ENCODE measurements at places on chromosomes 4 and X. TPM values are rescaled to one million over a fixed set of nuclear protein-coding genes. Genes with fewer than 3 reads are reported as not detected.

DNA sequence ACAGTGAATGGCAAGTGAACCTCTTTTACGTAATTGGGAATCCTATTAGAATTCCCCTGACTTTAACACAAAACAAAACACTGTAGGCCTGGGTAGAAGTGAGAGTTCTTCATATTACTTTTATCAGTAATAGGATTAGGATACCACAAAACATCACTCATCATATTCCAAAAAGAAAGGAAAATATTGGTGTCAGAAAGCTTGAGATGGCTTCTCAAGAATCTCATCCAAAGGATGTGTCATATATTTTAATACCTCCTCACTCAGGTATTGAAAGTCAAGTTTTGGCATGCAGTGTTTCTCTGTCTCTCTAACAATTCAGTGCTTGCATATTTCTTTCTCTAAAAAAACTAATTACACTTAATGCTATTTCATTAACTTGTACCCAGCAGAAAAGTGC lies 173.2 kb downstream of the PDGFC start:
- no peak overlapping the region for H3K4me3 ChIP-seq
- no peak overlapping the region for H3K27ac ChIP-seq
- H3K27me3 ChIP-seq: no peaks in the 10 kb centered on the region
- H3K4me1 ChIP-seq: no peaks in the 10 kb centered on the region

- peaks cover 34% of the 10 kb centered on the region for H3K4me1 ChIP-seq
- H3K4me3 ChIP-seq: no peak overlapping the region
- DNase-seq: peak; percentile 9
- no peaks in the 10 kb centered on the region for H3K27me3 ChIP-seq
Measured at GRCh38 chr4:101201421-101201820, 145.9 kb downstream of the PPP3CA start.

Gene PRDM5
- total RNA-seq: 19.3 TPM

- no peaks in the 10 kb centered on the region for H3K36me3 ChIP-seq
- no peaks in the 10 kb centered on the region for H3K27me3 ChIP-seq
- H3K4me1 ChIP-seq: no peaks in the 10 kb centered on the region
Measured at GRCh38 chr4:126533146-126533805, 1099.5 kb upstream of the INTU start.

GRCh38 chr4:116668190-116668589 lies 417.2 kb downstream of the TRAM1L1 start:
- no peak for DNase-seq
- no peaks in the 10 kb centered on the region for H3K36me3 ChIP-seq
- no peaks in the 10 kb centered on the region for H3K27me3 ChIP-seq
- H3K4me1 ChIP-seq: no peaks in the 10 kb centered on the region
- H3K27ac ChIP-seq: no peak overlapping the region

GRCh38 chr4:176308441-176308840 lies 11.3 kb upstream of the SPCS3 start:
- H3K27ac ChIP-seq: no peak overlapping the region
- H3K4me3 ChIP-seq: no peak overlapping the region
- H3K36me3 ChIP-seq: no peaks in the 10 kb centered on the region
- no peaks in the 10 kb centered on the region for H3K4me1 ChIP-seq

Gene CCDC110
- 0.42 TPM for total RNA-seq

Gene S100G
- not detected for total RNA-seq

DNA sequence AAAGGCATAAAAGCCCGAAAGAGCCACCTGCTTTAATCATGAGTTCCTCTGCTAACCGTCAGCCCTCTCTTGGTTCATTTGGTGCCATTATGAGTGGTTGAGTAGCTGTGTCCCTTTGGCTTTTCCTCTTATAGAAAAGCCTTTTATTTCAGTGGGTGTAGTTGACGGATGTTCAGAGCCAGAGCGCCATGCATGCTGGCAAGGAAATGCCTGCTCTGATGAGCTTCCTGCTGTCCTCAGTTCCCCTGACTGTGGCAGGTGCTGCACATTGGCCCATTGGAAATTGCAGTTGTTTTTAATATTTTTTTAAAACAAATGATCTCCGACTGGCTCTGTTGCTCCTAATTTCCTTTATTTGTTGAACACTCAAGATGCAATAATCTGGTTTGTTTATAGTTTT lies 77.3 kb upstream of the LIMCH1 start:
- H3K4me1 ChIP-seq: no peaks in the 10 kb centered on the region
- H3K27me3 ChIP-seq: peaks cover 4% of the 10 kb centered on the region
- DNase-seq: no peak
- no peak overlapping the region for H3K4me3 ChIP-seq
- no peaks in the 10 kb centered on the region for H3K36me3 ChIP-seq
- no peak overlapping the region for H3K27ac ChIP-seq

- DNase-seq: no peak
- no peaks in the 10 kb centered on the region for H3K4me1 ChIP-seq
- peaks cover 4% of the 10 kb centered on the region for H3K36me3 ChIP-seq
Measured at GRCh38 chr4:5804656-5805055, 88.2 kb downstream of the CRMP1 start.

Gene REELD1
- not detected for total RNA-seq

- no peaks in the 10 kb centered on the region for H3K36me3 ChIP-seq
- H3K4me3 ChIP-seq: no peak overlapping the region
- DNase-seq: peak; percentile 72
- H3K27me3 ChIP-seq: no peaks in the 10 kb centered on the region
- no peak overlapping the region for H3K27ac ChIP-seq
Measured at GRCh38 chrX:41808047-41808446, 84.1 kb downstream of the GPR82 start.

- H3K4me3 ChIP-seq: no peak overlapping the region
- DNase-seq: no peak
- H3K36me3 ChIP-seq: no peaks in the 10 kb centered on the region
- H3K4me1 ChIP-seq: no peaks in the 10 kb centered on the region
- H3K27me3 ChIP-seq: no peaks in the 10 kb centered on the region
Measured at GRCh38 chrX:50536955-50537354, 66.3 kb upstream of the DGKK start.

DNA sequence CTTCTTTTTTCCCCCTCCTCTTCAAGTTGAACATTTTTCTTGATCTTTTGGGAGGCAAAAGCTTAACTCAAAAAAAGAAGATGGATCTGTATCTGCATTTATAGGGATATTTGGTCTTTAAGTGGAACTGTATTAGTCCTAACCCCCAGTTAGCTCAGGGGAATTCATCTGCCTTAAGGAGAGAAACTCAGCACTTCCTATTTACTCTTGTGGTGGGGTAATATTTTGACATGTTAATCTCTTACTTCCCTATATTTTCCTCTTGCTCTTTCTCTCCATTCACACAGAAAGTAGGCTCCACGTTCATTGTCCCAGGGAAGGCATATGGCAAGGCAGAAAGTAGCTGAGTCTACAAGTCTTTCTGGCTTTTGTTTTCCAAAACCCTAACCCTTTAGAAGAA lies 5.3 kb downstream of the LRRC66 start:
- H3K27ac ChIP-seq: no peak overlapping the region
- no peaks in the 10 kb centered on the region for H3K4me1 ChIP-seq
- no peak for DNase-seq
- H3K4me3 ChIP-seq: no peak overlapping the region

Gene ADGRA3
- total RNA-seq: 32.2 TPM

Gene OPRPN
- total RNA-seq: not detected

- no peak for DNase-seq
- H3K36me3 ChIP-seq: no peaks in the 10 kb centered on the region
- H3K4me1 ChIP-seq: peaks cover 21% of the 10 kb centered on the region
Measured at GRCh38 chr4:22488106-22488505, 27.8 kb downstream of the ADGRA3 start.

Gene FGA
- total RNA-seq: not detected

DNA sequence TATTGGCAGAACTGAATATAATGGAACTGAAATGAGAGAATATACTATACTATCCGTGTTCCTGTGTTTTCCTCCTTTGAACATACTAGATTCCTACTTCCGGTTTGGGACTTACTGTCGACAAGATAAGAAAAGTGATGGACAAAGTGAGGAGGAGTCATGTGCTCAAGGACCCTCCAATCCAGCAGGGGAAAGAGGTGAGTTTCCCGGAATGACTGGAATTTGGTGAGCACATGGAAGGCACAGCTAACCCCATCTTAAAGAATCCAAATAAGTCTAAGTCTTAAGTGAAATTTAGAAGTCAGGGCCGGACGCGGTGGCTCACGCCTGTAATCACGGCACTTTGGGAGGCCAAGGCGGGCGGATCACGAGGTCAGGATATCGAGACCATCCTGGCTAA lies 36.6 kb upstream of the SH3D19 start:
- H3K36me3 ChIP-seq: no peaks in the 10 kb centered on the region
- H3K27me3 ChIP-seq: no peaks in the 10 kb centered on the region
- no peak overlapping the region for H3K4me3 ChIP-seq
- no peak overlapping the region for H3K27ac ChIP-seq
- H3K4me1 ChIP-seq: no peaks in the 10 kb centered on the region

Gene WDR17
- total RNA-seq: 0.95 TPM

DNA sequence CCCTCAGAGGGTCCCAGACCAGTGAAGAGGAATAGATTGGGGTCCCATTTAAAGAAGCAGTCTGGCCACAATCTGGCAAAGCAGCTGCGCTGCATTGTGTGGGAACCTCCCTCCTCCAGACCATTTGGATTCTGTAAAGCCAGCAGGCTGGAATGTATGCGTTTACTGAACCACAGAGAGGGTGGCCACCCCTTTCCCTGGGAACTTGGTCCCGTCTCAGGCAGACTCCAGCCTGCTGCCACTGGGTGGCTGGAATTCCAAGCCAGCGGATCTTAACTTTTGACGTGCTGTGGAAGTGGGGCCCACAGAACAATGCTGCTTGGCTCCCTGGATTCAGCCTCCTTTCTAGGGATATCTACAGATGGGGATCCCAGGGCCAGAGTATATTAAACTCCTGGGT lies 307.2 kb downstream of the DACH2 start:
- DNase-seq: no peak
- no peak overlapping the region for H3K27ac ChIP-seq
- H3K36me3 ChIP-seq: no peaks in the 10 kb centered on the region

DNA sequence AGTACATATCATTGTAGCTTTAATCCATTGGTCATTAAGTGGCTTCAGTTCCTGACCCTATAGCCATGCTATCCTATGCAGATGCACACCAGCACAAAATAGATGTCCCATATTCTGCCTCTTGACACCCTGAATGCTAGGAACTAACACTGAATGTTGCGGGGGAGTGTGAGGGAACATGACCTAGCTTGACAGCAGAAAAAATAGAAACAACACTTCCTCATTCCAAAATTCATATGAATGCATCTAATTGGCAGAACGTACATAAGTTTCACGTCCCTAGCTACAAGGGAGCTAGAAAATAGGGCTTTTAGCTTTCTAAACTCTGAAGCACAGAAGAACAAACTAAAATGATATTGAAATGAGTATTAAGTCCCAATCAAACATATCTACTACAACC lies 14.4 kb upstream of the DCAF8L1 start:
- H3K36me3 ChIP-seq: no peaks in the 10 kb centered on the region
- no peak for DNase-seq
- no peaks in the 10 kb centered on the region for H3K4me1 ChIP-seq
- no peak overlapping the region for H3K27ac ChIP-seq

DNA sequence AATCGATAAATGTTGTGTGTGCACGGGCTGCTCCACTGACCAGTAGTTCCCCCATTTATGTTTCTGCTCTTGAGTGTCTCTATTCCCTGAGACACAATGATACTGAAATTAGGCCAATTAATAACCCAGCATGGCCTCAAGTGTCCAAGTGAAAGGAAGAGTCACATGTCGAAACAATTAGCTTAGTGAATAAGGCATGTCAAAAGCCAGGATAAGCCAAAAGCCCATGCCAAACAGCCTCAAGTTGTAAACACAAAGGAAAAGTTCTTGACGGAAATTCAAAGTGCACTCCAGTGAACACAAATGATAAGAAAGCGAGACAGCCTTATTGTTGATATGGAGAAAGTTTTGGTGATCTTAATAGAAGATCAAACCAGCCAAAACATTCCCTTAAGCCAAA lies 167.1 kb upstream of the C1QTNF7 start:
- H3K4me3 ChIP-seq: no peak overlapping the region
- no peaks in the 10 kb centered on the region for H3K27me3 ChIP-seq
- DNase-seq: no peak

DNA sequence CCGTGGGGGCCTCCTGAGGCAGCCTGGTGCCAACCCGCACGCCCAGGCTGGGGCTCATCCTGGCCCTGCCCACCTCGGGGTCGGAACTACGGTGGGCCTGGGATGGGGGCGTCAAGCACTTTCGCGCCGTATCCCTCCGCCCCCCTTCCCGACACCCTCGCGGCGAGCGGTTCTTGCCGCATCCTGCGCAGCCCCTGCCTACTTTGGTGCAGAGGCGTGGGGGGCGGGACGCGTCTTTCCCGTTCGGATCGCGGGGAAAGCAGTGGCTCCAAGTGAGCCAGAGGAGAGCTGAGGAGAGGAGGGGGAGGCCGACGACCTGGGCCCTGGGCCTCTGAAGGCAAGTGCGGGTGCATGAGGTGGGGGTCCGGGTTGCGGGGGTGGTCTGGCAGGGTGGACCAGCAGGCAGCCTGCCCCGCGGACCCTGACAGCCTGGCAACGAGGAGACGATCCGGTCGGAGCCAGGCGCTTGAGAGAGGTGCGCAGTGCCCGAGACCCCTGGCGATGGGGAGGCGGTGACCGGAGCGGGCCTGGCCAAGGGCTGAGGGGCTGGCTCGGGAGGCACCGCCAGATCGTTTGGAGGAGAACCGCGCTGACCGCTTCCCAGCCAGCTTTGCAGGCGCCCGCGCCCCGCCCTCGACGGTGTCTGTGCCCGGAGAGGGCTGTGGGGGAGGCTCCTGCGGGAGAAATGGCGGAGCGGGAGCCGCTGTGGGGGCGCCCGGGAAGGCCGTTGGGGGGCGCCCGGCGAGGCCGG lies at the start of gene GPRASP2:
Gene GPRASP2 (plus strand): TSS at position 233 of the 751 bp plus-strand sequence. CDS start 2,422 bp downstream, outside the sequence.
- H3K27ac ChIP-seq: peak within 1 kb of the TSS; percentile 39
- no peaks in the 10 kb centered on the region for H3K36me3 ChIP-seq
- no peaks in the 10 kb centered on the region for H3K27me3 ChIP-seq
- peak; percentile 55 for DNase-seq
- no peaks in the 10 kb centered on the region for H3K4me1 ChIP-seq

DNA sequence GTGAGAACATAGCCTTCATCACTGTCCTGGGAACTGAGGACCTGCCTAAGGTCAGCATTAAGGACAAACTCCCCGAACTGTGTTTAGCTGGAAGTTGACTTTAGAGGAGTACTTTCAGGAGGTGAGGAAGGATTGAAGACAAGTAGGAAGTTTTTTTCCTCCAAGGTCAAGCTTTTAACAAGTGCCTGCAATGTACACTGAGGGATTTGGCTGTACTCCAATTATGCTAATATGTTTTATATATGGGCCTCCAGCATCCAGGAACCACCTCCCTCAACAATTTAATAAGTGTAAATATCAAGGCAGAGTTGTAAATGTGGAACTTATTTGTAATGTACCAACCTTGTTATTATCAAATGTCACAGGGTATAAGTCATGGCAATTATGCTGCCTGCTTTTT lies 726.2 kb downstream of the RPA4 start:
- H3K27ac ChIP-seq: no peak overlapping the region
- no peaks in the 10 kb centered on the region for H3K4me1 ChIP-seq
- H3K4me3 ChIP-seq: no peak overlapping the region

- peaks cover 5% of the 10 kb centered on the region for H3K4me1 ChIP-seq
- H3K36me3 ChIP-seq: no peaks in the 10 kb centered on the region
- H3K27me3 ChIP-seq: no peaks in the 10 kb centered on the region
- no peak for DNase-seq
- no peak overlapping the region for H3K4me3 ChIP-seq
- H3K27ac ChIP-seq: no peak overlapping the region
Measured at GRCh38 chr4:54365691-54366090, 136.6 kb downstream of the PDGFRA start.

Gene NR3C2
- total RNA-seq: 0.56 TPM

Gene TRAM1L1
- total RNA-seq: 3.2 TPM

Gene TASL
- total RNA-seq: not detected

Gene LEF1
- total RNA-seq: 67.2 TPM

- H3K36me3 ChIP-seq: no peaks in the 10 kb centered on the region
- peaks cover 10% of the 10 kb centered on the region for H3K27me3 ChIP-seq
- H3K4me3 ChIP-seq: no peak overlapping the region
- DNase-seq: no peak
Measured at GRCh38 chr4:6658209-6658595, 17.7 kb downstream of the MRFAP1 start.
